ENCODE measurements at places on chromosomes 5 and 9. TPM values are rescaled to one million over a fixed set of nuclear protein-coding genes. Genes with fewer than 3 reads are reported as not detected.

The TMEM174 gene
- total RNA-seq, result not detected

The SHC3 gene
- total RNA-seq, result 36.8 TPM

The PCDHGA2 gene
- total RNA-seq, result 1.2 TPM

The ARL14EPL gene
- total RNA-seq, result not detected

The TAL2 gene
- not detected for total RNA-seq

The ZNF608 gene
- 1.5 TPM for total RNA-seq

The SPATA31D4 gene
- not detected for total RNA-seq

The UBQLN1 gene
- total RNA-seq, result 53.6 TPM

The INSL4 gene
- not detected for total RNA-seq

The BARHL1 gene
- not detected for total RNA-seq

The PDZD2 gene
- 0.23 TPM for total RNA-seq

The FBXO38 gene
- 43.9 TPM for total RNA-seq

The KLF4 gene
- total RNA-seq, result 4.4 TPM
